Dermis microvascular lymphatic vessel endothelial cell (primary cell): ENCODE measurements at places on chromosomes 7 and 10. TPM values are rescaled to one million over a fixed set of nuclear protein-coding genes. Genes with fewer than 3 reads are reported as not detected.

DNA sequence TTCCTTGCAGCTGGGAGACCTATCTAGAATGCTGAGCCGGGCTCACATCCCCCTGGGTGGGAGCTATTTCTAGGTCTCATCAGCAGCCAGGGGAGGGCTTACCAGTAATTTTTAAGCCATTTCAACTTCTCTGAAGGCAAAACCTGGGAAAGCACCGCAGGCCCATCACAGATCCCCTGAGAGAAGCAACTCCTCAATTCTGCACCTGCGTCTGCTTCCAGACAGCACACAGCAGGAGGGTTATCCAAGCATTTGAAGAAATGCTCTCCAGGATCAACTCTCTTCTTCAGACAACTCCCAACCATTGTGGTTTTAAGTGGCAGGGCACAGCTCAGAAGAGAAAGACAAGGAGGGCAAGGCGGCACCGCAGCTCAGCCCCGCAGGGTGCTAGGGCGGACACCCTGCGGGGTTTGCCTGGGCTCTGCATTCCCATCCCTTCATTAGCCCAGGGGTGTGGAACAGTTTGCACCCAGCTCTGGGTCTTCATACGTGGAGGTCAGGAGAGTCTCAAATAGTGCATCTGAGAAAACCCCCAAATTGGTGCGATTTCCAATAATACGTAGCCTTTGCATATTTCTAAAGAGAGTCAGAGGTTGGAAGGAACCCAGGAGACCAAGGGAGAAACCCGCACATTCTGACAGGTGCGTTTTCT lies 618.7 kb downstream of the DNAJB6 start:
- DNase-seq = no peak

Gene ITGB8
- 2.2 and 5.1 TPM in 2 replicates for total RNA-seq

Gene VPS37D
- total RNA-seq = 2.7 and 3.8 TPM in 2 replicates

DNA sequence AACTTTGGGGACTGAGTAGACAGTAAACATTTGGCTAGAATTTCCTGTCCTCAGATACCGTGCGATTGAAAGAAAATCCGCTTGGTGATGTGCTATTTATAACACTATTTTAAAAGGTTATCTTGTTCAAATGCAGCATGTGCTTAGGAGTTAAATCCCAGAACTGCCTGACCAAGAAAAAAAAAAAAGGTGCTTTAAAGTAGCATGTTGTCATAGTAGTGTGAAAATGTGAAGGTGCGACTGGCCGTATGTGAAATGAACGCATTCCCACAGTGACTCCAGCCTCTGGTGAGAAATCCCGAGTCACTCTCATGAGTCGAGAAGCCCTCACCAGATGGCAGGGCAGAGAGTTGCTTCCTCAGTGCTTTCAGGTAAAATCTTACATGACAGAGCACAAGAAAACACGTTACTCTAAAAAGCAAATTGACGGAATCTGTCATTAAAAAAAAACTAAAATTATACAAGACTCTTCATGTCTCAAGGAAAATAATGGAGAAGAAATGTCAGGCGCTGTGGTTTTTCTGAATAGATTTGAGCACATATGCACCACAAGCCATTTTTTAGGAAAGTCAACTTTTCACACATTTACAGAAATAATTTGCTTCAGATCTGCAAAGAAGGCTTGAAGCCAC lies 18.4 kb upstream of the KLF6 start:
- DNase-seq = no peak

Gene GPR26
- not detected in 2 replicates for total RNA-seq

Gene ZPBP
- not detected in 2 replicates for total RNA-seq
